ENCODE measurements at places on chromosomes 16 and 17. TPM values are rescaled to one million over a fixed set of nuclear protein-coding genes. Genes with fewer than 3 reads are reported as not detected.
A peak's percentile ranks its signal among the peaks of the same experiment; 100 is the strongest.

GRCh38 chr17:69878661-69879060 lies 196.4 kb upstream of the KCNJ16 start:
- no peak for DNase-seq

GRCh38 chr17:37117373-37118142 lies 168.8 kb downstream of the AATF start:
- DNase-seq, result no peak

DNA sequence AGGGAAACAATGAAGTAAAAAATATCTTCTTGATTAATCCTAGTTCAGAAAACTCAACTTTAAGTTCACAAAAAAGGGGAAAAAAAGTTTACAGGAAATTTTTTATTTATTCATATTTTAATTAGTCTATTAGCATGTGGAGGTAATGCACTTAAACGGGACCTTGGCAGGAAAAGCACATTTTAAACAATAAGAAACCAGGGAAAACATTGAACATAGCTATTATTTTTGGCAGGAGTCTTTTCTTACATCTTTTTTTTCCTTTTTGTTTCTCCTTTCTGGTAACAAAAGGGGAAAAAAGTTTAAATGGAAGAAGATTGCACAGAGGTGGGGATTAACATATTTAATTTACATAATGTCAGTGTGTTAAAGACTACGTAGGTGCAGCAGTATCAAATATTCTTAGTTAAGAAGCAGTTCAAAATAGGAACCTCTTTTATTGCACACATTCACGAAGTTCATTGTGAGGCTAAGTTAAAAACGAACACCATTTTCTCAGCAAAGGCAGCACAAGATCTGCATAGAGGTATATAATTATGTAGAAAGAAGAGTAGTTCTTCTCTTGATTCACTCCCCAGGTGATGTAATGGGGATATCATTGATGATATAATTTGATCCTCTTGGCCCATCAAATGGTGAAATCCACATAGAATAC lies 940.5 kb downstream of the CDH11 start:
- no peak for DNase-seq

DNA sequence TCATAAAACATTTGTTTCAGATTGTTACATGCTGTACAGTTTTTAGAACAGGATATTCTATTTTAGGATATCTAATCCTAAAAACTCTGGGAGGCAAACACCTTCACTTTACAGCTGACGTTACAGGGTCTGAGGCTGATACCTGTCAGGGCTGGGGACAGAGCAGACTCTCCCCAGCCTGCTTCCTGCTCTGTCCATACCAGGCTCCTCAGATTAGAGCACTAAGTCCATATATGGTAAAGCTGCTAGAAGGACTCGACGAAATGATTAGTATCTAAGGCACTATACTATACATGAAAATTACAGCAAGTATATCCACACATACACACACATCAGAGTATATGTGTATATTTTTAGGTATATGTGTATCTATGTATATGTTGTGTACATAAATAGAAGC lies 125.2 kb downstream of the ZFHX3 start:
- no peak for DNase-seq

The TEX19 gene
- total RNA-seq, result not detected

DNA sequence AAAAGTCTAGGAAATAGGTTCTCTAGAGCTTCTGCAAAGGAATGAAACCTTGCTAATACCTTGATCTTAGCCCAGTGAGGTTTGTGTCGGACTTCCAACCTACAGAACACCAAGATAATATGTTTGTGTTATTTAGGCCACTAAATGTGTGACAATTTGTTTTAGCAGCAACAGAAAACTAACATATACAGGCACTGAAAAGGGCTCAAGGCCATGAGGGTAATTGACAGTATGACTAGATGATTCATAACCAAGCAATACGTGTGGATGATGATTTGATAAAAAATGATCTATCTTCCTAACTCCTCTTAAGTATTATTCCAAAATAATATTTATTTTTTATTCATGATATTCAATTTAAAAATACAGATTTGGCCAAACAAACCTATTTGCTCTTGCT lies 27.7 kb upstream of the MED13 start:
- DNase-seq, result no peak

- no peak for DNase-seq
Observed at GRCh38 chr17:78001182-78001581, 42.7 kb downstream of the TNRC6C start.

DNA sequence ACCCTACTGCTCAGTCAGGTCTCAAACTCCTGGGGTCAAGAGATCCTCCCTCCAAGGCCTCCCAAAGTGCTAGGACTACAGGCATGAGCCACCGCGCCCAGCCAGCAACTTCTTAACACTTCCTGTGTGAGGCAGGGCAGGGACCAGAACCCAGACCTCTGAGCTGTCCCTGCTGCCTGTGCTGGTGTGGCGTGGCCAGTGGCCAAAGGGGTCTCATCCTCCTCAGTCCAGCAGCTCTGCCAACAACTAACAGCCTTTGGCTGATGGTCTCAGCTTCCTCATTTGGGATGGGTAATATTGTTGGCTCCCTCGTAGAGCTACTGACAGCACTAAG lies 1.4 kb upstream of the LLGL1 start:
- DNase-seq, result peak; percentile 56

The RPL38 gene
- 747 TPM for total RNA-seq

DNA sequence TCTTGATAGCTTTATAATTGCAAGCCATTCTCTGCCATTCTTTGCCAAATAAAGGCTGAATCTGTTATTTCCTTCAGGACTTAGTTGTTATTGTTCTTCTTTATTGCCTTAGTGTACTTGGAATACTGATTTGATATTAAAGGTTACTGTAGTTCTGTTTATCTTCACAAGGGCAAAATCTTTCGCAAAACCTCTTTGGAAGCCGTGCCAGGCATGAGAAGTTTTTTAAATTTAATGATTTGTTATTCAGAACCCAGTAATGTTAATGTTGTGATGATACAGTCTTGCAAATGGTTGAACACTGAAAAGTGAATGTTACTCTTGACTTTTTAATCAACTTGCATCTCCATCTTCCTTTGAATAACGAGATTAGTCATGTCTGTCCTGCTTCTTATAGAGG lies 1225.2 kb upstream of the GOT2 start:
- no peak for DNase-seq

Measured in Right ventricle myocardium inferior (tissue), 1 donor.